Tongue (tissue), 3 donors: ENCODE measurements at places on chromosomes 1 and 21. TPM values are rescaled to one million over a fixed set of nuclear protein-coding genes. Genes with fewer than 3 reads are reported as not detected.
A peak's percentile ranks its signal among the peaks of the same experiment; 100 is the strongest.

- no peak for DNase-seq
Observed at GRCh38 chr1:56491441-56491840, 87.9 kb downstream of the PLPP3 start.

DNA sequence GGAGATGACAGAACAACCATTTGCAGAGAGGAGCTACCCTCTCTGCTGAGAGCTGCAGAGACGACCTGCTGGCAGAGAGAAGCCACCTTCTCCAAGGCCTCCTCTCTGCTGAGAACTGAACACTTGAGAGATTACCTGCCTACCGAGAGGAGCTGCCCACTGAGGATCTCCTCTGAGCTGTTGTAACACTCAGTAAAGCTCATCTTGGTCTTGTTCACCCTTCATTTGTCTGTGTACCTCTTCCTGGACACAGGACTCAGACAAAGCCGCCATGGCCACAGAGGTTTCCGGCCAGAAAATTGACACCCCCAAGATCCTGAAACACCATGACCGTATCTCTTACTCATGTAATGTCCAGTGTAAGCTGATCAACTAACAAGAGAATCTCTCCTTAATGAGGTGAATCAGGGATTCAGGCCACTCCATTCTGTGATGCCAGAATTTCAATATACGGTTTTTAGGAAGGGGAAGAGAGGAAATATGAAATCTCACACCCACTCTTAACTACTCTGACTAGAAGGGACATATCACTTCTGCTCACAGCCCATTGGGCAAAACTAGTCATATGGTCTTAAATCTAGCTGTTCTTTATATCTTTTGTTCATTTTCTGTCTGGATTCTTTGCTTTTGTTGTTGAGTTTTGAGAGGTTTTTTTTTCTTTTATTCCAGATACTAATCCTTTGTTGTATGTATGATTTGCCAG lies 83.8 kb downstream of the RHOU start:
- DNase-seq: no peak

GRCh38 chr1:223831755-223832636 lies 13.8 kb downstream of the TP53BP2 start:
- no peak for DNase-seq

Gene ILDR2
- 6.7 TPM for total RNA-seq

- DNase-seq: peak; percentile 16
Observed at GRCh38 chr21:38211321-38211720, 45.5 kb upstream of the KCNJ15 start.

DNA sequence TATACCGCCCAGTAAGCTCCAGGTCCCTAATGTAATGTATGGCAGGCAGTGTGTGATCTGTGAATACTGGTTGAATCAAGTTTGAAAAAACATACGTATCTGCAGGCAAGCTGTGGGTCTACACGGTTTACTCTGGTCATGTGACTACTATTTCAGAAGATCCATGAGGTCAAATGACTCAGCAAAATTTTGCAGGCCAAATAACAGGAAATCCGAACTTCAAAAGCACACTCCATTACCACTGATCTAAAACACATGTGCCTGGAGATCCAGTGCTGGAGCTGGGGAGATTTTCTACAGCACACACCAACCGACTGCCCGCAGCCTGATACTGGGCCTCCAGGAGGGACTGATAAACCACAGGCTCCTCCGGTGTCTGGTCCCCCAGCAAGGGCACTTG lies 64.5 kb upstream of the SLC44A3 start:
- DNase-seq: peak; percentile 68

DNA sequence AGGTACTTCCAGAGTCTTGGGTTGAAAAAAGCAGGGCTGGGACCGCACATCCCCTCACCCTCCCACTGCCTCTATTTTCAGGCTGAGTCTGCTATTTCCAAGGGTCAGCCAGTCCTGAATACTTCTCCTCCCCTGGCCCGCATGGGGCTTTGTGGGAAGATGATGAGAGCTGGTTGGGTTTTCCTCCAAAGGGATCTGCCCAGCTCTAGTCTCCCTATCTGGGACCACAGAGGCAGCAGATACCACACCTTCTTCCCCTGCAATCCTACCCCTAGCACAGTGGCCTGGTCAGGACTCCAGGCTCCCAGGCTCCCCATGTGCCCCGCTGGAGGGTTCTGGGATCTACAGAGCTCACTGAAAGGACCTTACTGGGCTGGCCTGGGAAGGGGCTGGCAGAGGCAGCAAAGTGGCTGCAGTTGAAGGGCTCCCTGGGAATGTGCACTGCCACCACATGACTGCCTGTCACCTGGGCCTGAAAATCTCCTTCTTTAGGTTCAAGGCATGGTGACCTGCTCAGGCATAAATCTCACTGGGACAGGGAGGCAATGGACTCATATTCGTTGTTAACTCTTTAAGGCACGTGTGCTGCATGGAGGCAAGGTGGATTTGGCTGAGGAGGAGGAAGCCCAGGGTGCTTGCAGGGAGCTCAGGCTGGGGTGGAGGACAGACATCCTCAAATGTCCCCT lies 13.1 kb downstream of the CACNA1S start:
- DNase-seq: no peak

- peak; percentile 76 for DNase-seq
Observed at GRCh38 chr1:230215031-230215430, 148.0 kb downstream of the GALNT2 start.

- peak; percentile 85 for DNase-seq
Observed at GRCh38 chr1:16960560-16961296, 19.7 kb downstream of the MFAP2 start.

- DNase-seq: no peak
Observed at GRCh38 chr1:30277911-30278310, 445.5 kb downstream of the MATN1 start.

Gene BACE2
- 43.2 TPM for total RNA-seq

Gene SLC66A1
- total RNA-seq: 8.6 TPM

DNA sequence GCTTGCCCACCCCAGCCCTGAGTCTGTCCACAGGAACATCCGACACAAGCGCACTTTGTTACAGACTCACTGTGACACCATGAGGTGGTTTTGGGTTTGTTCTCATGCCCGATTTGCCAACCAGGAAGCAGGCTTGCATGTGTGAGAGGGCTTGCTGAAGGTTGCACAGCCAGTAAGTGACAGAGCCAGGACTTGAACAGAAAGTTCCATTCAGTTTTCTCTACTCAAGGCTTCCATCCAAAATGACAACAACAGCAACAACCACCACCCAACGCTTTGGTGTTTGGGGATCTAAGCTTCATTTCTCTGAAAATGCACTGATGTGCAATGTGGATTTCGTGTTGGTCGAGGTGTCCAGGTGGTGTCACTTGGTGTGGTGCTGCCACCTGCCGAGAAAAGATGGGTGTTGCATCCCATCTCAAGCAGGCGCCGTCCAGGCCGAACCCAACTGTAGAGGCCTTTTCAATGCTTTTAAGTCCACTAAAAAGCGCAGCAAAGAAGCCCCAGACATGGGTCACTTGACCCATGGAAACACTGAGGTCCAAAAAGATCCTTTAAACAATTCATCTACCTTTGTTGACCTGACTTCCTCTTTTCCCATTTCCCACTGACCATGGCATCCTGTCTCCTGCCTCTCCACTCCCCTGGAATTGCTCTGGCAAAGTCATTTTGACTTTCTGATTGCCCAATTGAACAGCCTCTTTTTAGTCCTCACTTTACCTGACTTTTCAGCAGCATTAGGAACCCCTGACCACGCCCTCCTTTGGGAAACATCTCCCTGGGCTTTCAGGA lies 12.2 kb downstream of the CITED4 start:
- DNase-seq: peak; percentile 89

DNA sequence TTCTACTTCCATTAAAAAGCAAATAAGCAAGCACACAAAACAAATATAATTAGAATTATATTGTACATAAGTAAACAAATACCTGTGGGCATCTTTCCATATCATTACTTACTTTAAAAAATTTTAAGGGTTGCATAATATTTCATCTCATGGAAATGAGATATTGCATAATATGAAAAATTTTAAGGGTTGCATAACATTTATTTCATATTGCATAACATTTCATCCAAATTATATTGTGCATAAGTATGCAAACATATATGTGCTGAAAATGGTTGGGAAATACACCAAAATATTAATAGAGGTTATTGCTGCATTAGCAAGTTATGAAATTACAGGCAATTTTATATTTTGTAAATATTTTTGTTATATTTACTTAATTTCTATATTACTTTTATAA lies 213.7 kb downstream of the KCNH1 start:
- no peak for DNase-seq

- DNase-seq: peak; percentile 65
Observed at GRCh38 chr1:100955322-100955721, 59.4 kb downstream of the SLC30A7 start.

Gene RGS8
- total RNA-seq: 0.10 TPM

Gene LCE3E
- not detected for total RNA-seq

DNA sequence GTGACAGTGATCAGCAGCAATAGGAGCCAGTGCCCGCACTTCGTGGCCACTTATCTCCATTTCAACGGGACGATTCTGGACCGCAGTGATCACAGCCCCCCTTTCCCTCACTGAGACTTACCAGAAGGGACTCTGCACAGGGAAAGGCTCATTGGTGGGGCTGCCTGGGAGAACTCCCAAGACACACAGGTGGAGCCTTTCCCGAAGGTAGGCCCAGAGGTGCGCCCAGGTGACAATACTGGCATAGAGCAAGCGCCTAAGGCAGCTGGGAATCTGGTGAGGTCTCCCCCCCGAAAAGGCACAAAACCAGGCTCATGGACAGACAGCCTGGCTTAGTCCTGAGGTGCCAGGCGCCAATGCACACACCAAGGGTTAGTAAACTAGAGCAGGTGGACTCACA lies 318.9 kb downstream of the AJAP1 start:
- no peak for DNase-seq

Gene PRKCZ
- total RNA-seq: 9.9 TPM

DNA sequence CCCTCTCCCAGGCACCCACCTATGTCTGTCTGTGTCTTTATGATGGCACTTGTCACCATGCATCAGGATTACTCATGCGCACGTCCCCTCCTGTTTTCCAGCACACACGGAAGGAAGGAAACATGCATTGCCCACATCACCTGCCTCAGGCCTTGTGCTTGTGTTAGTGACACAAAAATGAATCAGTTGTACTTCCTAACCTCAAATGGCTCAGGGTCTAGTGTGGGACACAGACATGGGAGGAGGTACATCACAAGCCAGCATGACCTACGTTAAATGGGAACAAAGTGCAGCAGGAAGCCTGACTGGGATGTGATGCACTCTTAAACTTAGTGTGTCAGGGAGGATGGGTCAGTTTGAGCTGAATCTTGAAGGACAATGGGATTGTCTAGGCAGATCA lies 126.7 kb downstream of the TRABD2B start:
- DNase-seq: no peak

Gene OR2T2
- total RNA-seq: not detected

GRCh38 chr1:118081387-118081786 lies 103.6 kb downstream of the SPAG17 start:
- peak; percentile 5 for DNase-seq

GRCh38 chr1:110188035-110188618 lies 22.0 kb upstream of the KCNC4 start:
- DNase-seq: peak; percentile 62

GRCh38 chr1:5720484-5720883 lies 271.7 kb downstream of the NPHP4 start:
- peak; percentile 38 for DNase-seq

- no peak for DNase-seq
Observed at GRCh38 chr1:172609528-172609927, 49.4 kb upstream of the FASLG start.

GRCh38 chr1:179447489-179447888 lies 81.7 kb downstream of the AXDND1 start:
- no peak for DNase-seq

Gene ELF3
- 122 TPM for total RNA-seq

DNA sequence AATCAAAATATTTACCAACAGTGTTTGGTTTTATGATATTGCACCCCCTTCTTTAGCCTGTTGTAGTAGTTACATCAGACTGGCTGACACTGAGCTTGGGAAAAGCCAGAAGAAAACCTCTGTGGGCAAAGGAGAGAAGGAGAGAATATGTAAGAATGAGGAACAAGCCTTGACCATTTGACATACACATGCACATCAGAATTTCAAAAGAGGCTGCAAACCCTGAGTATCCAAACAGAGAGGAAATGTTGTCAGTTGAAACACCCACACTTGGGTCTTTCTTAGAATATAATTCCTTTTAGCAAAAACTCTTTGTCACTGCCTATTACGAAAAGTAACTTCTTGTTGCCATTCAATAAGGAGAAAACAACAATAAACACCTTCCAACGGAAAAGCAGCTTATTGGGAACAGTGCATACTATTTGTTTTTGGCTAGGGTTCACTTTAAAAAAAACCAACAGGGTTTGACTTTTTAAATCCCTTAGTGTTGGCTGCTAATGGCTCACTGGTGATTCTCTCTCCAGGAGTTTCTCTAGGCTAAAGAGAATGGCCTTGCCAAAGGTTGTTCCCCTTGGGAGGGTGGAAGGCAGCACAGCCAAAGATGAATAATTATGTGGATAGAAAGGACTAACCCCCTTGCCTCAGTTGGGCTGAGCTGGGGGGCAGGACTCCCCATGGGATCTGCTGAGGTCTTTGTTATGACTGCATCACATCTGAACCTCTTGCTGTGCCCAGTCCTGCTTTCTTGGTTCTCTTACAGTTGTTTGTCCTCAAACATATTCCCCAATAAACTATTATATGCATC lies 48.9 kb downstream of the GORAB start:
- no peak for DNase-seq

DNA sequence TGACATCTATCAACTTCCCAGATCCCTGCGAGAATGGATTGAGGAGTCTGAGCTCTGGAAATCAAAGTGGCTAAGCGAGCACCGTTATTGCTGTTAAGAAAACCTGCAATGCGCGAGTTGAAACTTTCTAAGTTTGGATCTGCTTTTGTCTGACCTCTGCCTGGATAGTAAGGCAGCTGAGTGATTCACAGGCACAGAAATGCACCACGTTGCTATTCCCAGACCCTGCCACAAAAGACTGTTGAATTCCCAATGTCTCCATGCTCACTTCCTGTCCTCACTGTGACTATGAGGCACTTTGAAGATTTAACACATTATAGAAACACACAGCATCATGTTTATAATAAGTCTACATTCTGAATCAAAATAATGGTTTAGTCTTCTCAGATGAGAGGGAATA lies 27.1 kb upstream of the CNIH3 start:
- DNase-seq: no peak

- DNase-seq: no peak
Observed at GRCh38 chr1:119452091-119452490, 37.1 kb downstream of the HSD3B2 start.

GRCh38 chr21:36533468-36533848 lies 53.5 kb upstream of the CLDN14 start:
- no peak for DNase-seq

DNA sequence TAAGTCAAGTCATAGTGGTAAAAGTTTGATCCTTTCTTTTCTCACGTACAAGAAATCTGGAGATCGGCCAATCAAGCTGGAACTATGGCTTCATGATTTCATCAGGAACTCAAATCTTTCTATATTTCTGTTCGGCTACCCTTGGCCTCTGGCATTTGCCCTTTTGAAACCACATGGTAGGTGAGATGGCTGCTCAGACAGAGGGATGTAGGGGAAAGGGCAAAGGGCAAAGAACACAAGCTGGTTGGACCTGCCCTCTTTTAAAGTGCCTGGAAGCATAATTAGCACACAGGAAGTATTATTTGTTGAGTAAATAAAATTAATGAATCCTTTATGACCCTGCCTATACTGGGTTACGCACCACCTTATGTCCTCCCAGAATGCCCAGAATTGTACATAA lies 11.5 kb upstream of the RGS1 start:
- no peak for DNase-seq

GRCh38 chr1:98331243-98331642 lies 330.3 kb upstream of the SNX7 start:
- DNase-seq: peak; percentile 34

GRCh38 chr1:116330342-116330652 lies 42.7 kb upstream of the ATP1A1 start:
- DNase-seq: no peak
